Dermis microvascular lymphatic vessel endothelial cell (primary cell): ENCODE measurements at places on chromosomes 2 and 18. TPM values are rescaled to one million over a fixed set of nuclear protein-coding genes. Genes with fewer than 3 reads are reported as not detected.
A peak's percentile ranks its signal among the peaks of the same experiment; 100 is the strongest.

Gene RGPD3
- 0.13 and 0.25 TPM in 2 replicates for total RNA-seq

Gene RNF103
- 24.4 and 34.4 TPM in 2 replicates for total RNA-seq

Gene REG1B
- total RNA-seq: not detected in 2 replicates

- DNase-seq: no peak
These were observed 31.9 kb downstream of the HS1BP3 start for GRCh38 chr2:20618886-20619521.

- DNase-seq: no peak
These were observed 30.9 kb upstream of the EGR4 start for GRCh38 chr2:73324126-73324725.

- no peak for DNase-seq
These were observed 421.5 kb upstream of the MEIS1 start for GRCh38 chr2:66013456-66013855.

GRCh38 chr2:98552499-98553179 is 55.7 kb downstream of the COA5 start:
- no peak for DNase-seq

DNA sequence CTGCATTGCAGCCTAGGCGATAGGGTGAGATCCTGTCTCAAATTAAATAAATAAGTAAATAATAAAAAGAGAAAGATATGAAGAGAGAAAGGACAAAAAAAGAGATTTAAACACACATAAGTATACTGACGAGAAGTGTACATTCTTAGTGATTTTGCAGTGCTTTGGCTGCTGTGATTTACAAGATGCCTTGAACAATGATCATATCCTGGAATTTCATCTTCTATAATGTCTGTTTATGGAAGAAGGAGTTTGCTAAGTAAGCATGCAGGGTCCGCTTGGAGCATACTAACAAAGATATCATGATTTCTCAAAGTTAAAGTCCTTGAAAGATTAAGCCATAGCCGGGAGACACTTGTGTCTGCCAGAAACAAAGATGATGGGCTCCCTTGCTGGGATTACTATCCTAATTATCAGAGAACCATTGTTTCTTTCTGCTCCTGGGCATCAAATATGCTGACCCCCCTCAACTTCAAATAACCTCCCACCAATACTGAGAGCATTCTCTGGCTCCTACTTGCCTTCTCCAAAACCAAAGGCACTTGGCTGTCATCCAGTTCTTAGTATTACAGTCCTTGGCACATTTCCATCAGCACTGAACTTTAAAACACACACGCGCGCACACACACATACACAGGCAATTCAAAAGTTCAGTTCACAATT is 47.5 kb upstream of the STAM2 start:
- DNase-seq: peak; percentile 32

DNA sequence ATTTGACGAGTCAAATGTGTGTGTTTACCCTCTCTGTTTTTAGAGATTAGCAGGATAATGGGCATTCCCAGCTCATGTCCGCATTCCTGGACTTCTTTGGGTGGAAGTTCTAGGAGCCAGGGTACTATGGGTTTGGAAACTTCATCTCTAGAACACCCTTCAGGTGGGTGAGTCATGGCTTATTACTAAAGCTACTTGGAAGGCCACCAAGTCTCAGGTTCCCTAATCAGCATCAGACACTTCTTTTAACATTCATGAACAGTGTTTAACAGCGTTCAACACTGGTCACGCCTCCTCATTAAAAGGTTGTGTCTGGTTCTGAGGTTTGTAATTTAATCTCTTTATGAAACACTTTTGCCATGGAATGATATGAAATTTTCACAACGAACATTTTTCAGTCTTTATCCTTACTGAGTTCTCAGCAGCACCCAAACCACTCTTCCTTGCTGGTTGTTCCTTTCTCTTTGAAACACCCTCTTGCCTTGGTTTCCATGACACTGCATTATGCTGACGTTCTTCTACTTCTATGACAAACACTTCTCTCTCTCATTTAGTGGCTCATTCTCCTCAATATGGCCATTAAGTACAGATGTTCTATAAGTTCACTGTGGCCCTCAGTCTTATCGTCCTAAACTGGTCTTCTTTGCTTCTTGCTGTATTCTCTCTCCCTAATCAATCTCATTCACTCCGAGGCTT is 49.3 kb downstream of the MMADHC start:
- DNase-seq: no peak

- DNase-seq: no peak
These were observed 178.7 kb upstream of the FAM98A start for GRCh38 chr2:33777786-33778185.

DNA sequence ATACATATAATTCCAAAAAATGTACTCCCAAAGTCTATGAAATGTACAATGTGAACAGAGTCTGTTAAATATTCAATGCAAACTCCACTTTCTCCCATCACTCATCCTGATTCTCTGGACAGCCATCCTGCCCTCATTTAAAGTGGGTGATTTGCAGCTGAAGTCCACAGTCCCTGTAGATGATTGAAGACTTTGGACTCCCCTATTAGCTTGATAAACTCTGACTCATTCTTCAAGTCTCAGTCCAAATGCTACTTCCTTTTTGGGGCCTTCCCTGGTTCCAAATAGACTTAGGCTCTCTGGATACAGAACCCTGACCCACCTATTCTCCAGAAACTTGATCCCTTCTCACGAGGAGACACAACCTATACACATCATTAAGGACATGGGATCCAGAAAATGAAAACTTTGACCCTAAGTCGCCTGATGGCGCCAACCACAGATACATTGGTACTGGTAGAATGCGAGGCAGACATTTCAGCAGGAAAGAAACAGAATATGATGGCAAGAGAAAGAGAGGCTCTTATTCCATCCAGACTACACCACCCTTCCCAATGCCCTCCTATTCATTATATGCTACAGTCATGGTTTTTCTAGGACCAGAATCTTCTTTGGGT is 122.7 kb downstream of the VIT start:
- no peak for DNase-seq

DNA sequence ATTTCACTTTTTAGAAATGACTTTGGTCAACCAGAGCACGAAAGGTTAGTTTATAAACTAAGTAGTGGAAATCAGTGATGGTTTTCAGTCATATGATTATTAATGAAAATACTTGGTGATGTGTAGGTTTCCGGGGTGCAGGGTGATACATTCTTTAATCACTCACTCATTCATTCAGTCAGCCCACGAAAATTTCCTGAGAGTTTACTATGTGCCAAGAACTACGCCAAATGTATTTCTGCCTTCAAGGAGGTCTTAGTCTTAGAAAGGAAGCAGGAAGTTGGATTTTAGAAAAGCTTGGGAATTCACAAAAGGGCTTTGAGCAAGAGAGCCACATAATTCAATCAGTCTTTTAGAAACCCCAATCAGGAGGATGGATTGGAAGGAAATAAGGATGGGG is 543.6 kb downstream of the PLCL1 start:
- no peak for DNase-seq

GRCh38 chr18:9886005-9886348 is 204 bp downstream of the TXNDC2 start:
- no peak for DNase-seq

DNA sequence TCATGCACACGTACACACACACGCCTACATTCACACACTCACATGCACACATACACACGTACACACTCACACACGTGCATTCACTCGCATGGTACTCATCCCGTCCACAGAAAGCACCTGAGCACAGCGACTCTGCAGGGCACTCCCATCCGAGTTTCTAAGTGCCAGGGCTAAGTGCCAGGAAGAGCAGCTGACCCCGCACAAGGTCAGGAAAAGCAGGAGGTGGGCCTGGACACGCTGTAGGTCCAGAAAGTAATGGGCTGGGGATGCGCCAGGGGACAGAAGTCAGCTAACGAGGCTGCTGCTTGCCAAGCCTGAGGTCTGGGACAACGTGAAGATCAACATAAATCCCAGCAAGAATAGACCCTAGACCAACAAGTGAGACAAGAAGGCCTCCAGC is 15.8 kb downstream of the ADI1 start:
- no peak for DNase-seq

GRCh38 chr2:24515335-24515734 is 24.3 kb downstream of the NCOA1 start:
- DNase-seq: no peak

GRCh38 chr2:15177103-15177502 is 384.0 kb downstream of the NBAS start:
- DNase-seq: no peak

DNA sequence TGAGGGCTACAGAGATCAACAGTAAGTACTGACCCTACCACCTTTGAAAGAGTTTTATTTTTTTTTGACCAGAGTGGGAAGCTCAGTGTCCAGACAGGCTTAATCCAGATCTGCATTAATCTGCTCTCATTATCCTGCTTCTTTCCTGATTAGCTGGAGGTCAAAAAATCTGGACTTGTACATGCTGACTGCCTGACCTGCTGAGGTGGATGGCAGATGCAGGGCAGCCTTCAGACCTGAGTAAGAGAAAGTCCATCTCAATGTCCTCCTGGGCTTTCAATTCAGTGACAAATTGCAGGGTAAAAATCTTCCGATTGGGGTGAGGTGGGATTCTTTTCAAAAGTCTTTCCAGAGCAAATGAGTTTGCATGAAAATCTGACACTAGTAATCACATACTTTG is 998.8 kb upstream of the PIK3C3 start:
- DNase-seq: no peak

GRCh38 chr2:229543176-229543873 is 171.0 kb downstream of the DNER start:
- DNase-seq: no peak

DNA sequence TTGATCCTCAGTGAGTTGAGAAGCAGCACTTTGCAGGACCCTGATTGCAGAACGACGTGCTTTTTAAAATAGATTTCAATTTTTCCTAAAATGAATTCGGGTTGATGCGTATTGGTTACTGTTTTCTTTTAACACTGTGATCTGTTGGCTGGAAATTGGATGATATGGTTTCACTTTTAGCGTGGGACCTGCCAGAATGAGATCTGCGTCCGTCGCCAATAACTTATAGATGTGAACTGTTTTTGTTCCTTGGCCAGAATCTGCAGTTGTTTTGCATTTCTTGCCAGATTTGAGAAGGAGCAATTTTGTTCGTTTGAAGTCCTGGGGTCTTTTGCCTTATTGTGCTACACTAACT is 703 bp downstream of the UGGT1 start:
- DNase-seq: peak; percentile 48
